ENCODE measurements at places on chromosomes 11 and 22. TPM values are rescaled to one million over a fixed set of nuclear protein-coding genes. Genes with fewer than 3 reads are reported as not detected.

Gene CATSPER1
- polyA plus RNA-seq, result 0.50 TPM

Gene SLC15A3
- polyA plus RNA-seq, result 83.8 TPM

Gene BIRC3
- polyA plus RNA-seq, result 35.0 TPM

Gene UBE4A
- 17.8 TPM for polyA plus RNA-seq

Gene CNGA4
- polyA plus RNA-seq, result 0.29 TPM

DNA sequence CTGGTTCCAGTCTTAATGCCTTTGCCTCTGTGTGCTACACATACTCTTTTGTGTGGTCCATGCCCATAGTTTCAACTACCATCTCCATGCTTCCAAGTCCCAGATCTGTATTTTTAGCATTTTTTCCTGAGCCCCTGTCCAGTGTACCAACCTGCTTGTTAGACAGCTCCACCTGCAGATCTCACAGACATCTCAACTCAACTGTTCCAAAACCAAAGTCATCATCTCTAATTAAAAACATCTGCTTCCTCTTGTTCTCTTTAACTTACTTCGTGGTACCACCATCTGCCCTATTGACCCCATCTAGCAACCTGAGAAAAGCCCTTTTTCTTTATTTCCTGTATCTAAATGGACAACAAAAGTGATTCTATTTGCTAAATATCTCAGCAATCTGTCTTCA is 8.6 kb upstream of the KMT2A start:
- no peak for DNase-seq
- no peaks in the 10 kb centered on the region for H3K4me1 ChIP-seq
- H3K36me3 ChIP-seq, result no peaks in the 10 kb centered on the region

- DNase-seq, result no peak
- H3K27ac ChIP-seq, result no peak overlapping the region
- no peaks in the 10 kb centered on the region for H3K4me1 ChIP-seq
- H3K36me3 ChIP-seq, result no peaks in the 10 kb centered on the region
- no peaks in the 10 kb centered on the region for H3K27me3 ChIP-seq
Observed at GRCh38 chr22:33678523-33678922, 241.8 kb downstream of the LARGE1 start.

- H3K4me3 ChIP-seq, result peak overlapping the region; percentile 81
- no peaks in the 10 kb centered on the region for H3K27me3 ChIP-seq
- DNase-seq, result no peak
- peaks cover 79% of the 10 kb centered on the region for H3K4me1 ChIP-seq
Observed at GRCh38 chr11:57323167-57323854, 1.4 kb downstream of the TNKS1BP1 start.

- no peak for DNase-seq
- no peaks in the 10 kb centered on the region for H3K36me3 ChIP-seq
Observed at GRCh38 chr11:78449866-78450265, 32.2 kb upstream of the GAB2 start.

GRCh38 chr11:33197915-33198727 is 36.8 kb upstream of the CSTF3 start:
- H3K27me3 ChIP-seq, result no peaks in the 10 kb centered on the region
- no peak overlapping the region for H3K4me3 ChIP-seq
- DNase-seq, result no peak
- H3K4me1 ChIP-seq, result no peaks in the 10 kb centered on the region
- H3K27ac ChIP-seq, result no peak overlapping the region

DNA sequence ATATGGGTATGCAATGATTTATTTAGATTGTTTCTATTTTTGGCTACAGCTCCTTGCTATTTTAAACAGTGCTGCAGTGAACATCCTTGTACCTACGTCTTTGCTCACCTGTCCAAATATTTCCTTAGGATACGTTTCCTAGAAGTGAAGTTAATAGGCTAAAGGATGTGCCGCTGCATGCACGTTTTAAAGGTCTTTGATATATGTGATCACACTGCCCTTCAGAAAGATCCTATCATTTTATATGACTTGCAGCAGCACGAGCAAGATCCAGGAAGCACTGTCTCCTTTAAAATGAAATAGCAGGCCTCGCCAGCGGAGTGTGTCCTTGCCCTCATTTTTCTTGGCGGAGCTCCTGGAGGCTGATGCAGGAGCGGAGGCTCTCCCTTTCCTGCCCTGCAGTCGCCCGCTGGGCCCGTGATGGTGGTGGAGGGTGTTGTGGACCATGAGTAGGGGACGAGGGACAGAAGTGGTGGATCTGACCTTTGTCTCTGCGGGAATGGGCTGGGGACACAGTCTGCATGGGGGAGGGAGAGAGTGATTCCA is 19.4 kb downstream of the RPS6KA4 start:
- H3K4me1 ChIP-seq, result peaks cover 15% of the 10 kb centered on the region
- no peak for DNase-seq
- H3K27ac ChIP-seq, result no peak overlapping the region
- H3K4me3 ChIP-seq, result no peak overlapping the region

- H3K27me3 ChIP-seq, result peaks cover 27% of the 10 kb centered on the region
- peak; percentile 59 for DNase-seq
- H3K4me1 ChIP-seq, result no peaks in the 10 kb centered on the region
- H3K36me3 ChIP-seq, result no peaks in the 10 kb centered on the region
- no peak overlapping the region for H3K4me3 ChIP-seq
- no peak overlapping the region for H3K27ac ChIP-seq
Observed at GRCh38 chr11:71240865-71241691, 11.3 kb downstream of the SHANK2 start.

All from spleen (tissue), 13 donors.